ENCODE measurements at places on chromosomes 16 and 17.

DNA sequence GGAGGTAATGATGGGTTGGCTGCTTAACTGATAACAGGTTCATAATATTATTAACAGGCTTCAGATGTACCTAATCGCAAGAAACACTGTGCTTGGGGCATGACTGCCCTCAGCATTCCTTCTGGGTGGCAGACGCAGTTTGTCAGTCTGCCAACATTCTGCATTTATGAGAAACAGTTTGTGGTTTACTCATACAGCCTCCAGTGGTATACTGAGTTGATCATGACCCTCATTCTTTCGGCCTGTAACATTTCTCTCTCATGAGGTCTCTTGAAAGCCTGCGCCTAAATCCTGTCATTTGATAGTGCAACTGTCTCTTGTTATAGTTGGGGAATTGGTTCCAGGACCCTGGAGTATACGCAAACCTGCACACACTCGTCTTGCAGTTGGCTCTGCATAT lies 4.9 kb upstream of the RUSF1 start:
- H3K27me3 ChIP-seq, result no peaks in the 10 kb centered on the region
- no peaks in the 10 kb centered on the region for H3K4me1 ChIP-seq
- no peak overlapping the region for H3K27ac ChIP-seq
- H3K36me3 ChIP-seq, result no peaks in the 10 kb centered on the region

DNA sequence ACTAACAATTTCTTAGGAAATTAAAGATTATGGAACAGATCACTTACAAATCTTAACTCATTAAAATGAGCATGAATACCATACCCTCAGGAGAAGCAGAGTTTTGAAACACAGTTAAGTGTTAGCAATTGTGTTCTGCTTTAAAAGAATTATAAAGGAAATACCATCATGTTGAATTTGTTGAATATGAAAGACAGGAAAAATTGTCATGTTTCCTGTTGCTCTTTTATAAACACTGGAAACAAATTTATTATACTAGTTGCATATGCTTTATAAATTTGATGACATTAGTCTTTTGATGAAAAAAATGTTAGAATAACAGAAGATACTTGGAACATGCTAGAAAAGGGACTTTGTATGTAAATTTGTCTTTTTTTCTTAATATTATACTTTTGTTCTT lies 59.7 kb downstream of the VMP1 start:
- H3K27me3 ChIP-seq, result no peaks in the 10 kb centered on the region
- no peak overlapping the region for H3K27ac ChIP-seq
- no peaks in the 10 kb centered on the region for H3K36me3 ChIP-seq
- no peak for DNase-seq

DNA sequence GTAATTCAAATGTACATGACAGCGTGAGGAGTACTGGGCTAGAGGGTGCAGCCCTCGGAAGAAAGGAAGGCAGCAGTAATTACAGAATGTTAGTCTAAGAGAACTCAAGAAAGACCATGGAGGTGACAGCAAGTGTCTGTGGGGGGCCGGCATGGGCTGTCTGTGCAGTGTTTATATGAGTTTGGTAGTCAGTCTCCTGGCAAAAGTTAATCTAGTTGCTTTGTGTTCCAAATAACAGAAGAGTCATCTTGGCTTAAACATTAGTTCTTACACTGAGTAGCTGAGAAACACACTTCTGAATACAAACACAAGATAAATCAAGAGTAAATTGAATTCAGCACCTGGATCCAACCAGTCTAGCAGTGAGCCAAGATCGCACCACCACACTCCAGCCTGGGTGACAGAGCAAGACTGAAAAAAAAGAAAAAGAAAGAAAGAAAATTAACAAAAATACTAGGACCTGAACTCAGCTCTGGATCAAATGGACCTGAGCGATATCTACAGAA lies 189.3 kb upstream of the COX10 start:
- H3K36me3 ChIP-seq, result no peaks in the 10 kb centered on the region
- DNase-seq, result no peak
- H3K27me3 ChIP-seq, result no peaks in the 10 kb centered on the region
- no peaks in the 10 kb centered on the region for H3K4me1 ChIP-seq

DNA sequence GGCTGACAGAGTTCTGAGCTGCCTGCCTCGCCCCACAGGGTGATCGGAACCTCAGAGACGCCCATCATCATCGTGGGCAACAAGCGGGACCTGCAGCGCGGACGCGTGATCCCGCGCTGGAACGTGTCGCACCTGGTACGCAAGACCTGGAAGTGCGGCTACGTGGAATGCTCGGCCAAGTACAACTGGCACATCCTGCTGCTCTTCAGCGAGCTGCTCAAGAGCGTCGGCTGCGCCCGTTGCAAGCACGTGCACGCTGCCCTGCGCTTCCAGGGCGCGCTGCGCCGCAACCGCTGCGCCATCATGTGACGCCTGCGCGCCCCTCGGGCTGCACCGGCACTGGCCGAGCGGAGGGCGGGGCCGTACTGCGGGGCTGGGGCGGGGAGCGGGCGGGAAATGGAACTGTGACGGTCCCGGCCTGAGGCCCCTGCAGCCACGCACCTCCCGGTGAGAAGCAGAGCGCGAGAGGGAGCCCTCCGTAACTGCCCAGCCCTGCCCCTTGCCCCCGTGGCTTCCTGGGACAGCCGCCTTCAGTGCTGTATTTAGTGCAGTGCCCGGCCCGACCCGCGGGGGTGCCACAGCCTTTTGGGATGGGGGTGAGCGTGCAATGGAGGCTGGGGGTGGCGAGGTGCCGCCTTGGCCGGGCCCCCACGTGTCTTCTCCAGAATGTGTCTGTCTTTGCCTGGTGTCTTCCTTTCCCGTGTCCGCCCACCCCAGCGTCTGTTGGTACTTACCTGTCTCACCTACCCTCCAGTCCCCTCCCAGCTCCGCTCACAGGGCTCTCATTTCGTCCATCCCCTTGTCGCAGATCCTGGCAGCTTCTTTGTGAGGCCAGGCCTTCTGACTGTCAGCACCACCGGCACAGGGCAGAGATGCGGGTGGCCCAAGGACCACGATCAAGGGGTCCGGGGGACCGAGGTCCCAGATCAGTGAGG lies 9.8 kb downstream of the RASL10B start:
- H3K27ac ChIP-seq, result no peak overlapping the region
- peaks cover 3% of the 10 kb centered on the region for H3K4me1 ChIP-seq
- H3K36me3 ChIP-seq, result no peaks in the 10 kb centered on the region

GRCh38 chr16:87196661-87197060 lies 120.5 kb downstream of the C16orf95 start:
- DNase-seq, result no peak
- H3K27me3 ChIP-seq, result no peaks in the 10 kb centered on the region
- no peaks in the 10 kb centered on the region for H3K4me1 ChIP-seq
- no peak overlapping the region for H3K4me3 ChIP-seq

- H3K36me3 ChIP-seq, result no peaks in the 10 kb centered on the region
- H3K4me3 ChIP-seq, result no peak overlapping the region
- H3K27ac ChIP-seq, result no peak overlapping the region
- H3K4me1 ChIP-seq, result no peaks in the 10 kb centered on the region
- no peak for DNase-seq
Observed at GRCh38 chr16:62194828-62195227, 158.6 kb upstream of the CDH8 start.

Data from breast epithelium (tissue), 4 donors.